ENCODE measurements at places on chromosomes 3 and 15.
A peak's percentile ranks its signal among the peaks of the same experiment; 100 is the strongest.

- DNase-seq, result no peak
Measured at GRCh38 chr3:106635826-106636225, 741.4 kb upstream of the CCDC54 start.

GRCh38 chr3:185328324-185329004 lies 34.5 kb upstream of the MAP3K13 start:
- DNase-seq, result no peak

- DNase-seq, result no peak
Measured at GRCh38 chr3:39106851-39107387, 508 bp downstream of the GORASP1 start.

- DNase-seq, result no peak
Measured at GRCh38 chr15:86001200-86001599, 78.5 kb upstream of the AGBL1 start.

DNA sequence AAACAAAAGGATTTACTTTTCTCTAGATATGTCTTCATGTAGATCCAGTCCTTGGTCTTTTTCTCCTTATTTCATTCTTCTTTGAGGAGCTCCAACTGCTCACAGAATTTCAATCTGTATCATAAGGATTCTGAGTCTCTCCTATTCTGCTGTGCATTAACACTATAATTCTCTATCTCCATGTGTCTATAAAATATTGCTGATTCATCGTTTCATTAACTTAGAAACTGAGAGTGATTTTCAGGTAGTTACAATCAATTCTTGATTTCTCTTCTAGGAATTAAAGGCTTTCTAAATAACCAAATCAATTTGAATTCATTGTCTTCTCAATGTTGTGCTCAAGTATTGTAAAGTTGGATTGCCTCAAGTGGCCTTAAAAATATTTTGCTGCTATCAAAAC lies 651.5 kb upstream of the CADM2 start:
- no peak for DNase-seq

DNA sequence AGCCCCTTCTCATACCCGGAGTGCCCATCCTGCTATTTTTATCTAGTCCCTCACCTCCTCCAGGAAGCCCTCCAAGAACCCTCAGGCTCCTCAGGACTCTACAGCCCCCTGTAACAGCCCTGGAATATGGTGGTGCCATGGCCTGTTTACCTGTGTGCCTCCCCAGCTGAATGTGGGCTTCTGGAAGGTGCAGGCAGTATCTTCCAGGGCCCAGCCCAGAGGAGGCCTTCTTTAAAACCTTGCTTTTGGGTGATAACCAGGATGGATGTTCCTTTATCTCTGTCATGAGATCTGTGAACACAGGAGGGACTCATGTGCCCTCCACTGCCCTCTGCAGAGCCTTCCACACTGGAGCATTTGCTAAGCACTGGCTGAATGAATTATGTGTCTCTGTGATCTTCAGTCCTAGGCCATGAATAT lies 36.7 kb upstream of the MRPS22 start:
- no peak for DNase-seq

- DNase-seq, result no peak
Measured at GRCh38 chr15:88126695-88127431, 129.7 kb downstream of the NTRK3 start.

DNA sequence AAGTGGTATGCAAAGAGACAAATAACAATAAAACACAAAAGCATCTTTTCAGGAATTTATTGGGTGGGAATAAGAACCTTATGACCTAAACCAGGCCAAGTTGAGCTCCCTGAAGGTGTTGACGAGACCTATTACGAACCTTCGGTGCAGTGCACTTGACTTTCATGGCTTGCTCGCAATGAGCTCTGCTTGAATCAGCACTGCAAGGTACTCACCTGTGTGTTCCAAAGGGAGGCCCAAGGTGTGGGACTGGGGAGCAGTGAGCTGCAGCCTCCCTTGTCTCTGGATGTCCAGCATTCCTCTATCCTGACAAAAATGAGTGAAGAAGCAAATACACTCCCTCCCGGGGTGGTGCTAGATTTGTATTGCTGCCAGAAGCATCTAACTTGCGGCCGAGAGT lies at the start of gene MDFIC2:
Gene MDFIC2 (minus strand): TSS at position 303 of the 400 bp plus-strand sequence. CDS start 665 bp downstream, outside the sequence.
- no peak for DNase-seq

GRCh38 chr3:195911041-195911945 lies 2.9 kb upstream of the TNK2 start:
- no peak for DNase-seq

DNA sequence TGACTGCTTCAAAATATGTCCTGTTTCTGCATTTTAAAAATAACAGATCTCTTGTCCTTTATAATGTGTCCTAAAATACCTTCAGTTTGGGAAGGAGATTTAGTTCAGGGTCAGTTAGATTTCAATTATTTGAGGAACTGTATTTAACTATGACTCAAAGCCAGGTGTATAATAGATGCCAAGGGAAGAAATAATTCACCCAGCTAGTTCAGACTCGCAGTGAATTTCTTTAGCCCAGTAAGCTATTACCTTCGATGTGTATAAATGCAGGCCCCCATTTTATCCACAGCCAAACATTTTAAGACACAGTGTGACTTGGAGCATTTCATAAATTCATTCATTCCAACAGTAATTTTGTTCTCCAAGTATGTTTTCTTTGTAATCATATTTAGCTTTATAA lies 458.0 kb downstream of the ZNF385D start:
- DNase-seq, result no peak

- no peak for DNase-seq
Measured at GRCh38 chr15:65085990-65086679, 9.6 kb downstream of the KBTBD13 start.

DNA sequence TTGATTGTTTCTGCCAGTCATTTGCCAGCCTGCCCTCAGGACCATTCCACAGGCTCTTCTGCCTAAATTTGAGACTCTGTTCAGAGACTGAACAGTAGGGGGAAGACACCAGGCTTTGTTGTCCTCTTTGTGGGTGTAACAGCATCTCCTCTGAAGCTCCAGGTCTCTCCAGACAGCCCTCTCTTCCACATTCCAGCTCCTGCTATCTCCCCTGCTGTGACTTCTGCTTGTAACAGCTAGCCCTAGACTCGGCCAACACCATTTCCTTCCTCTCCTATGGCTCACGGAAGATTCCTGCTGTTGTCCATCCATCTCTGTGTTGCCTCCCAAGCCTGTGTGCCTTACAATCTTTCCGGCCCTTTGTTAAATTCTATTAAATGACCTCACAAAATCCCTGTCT lies 40.2 kb downstream of the SUCLG2 start:
- DNase-seq, result no peak

GRCh38 chr3:17580901-17581300 lies 161.5 kb downstream of the TBC1D5 start:
- DNase-seq, result no peak

- peak; percentile 88 for DNase-seq
Measured at GRCh38 chr3:32510075-32510724, 7.5 kb upstream of the CMTM6 start.

- no peak for DNase-seq
Measured at GRCh38 chr3:104768886-104769285, 597.8 kb upstream of the ALCAM start.

GRCh38 chr15:78085928-78086327 lies 6.4 kb upstream of the SH2D7 start:
- DNase-seq, result no peak

GRCh38 chr15:25333049-25333448 lies 105.8 kb downstream of the UBE3A start:
- no peak for DNase-seq

DNA sequence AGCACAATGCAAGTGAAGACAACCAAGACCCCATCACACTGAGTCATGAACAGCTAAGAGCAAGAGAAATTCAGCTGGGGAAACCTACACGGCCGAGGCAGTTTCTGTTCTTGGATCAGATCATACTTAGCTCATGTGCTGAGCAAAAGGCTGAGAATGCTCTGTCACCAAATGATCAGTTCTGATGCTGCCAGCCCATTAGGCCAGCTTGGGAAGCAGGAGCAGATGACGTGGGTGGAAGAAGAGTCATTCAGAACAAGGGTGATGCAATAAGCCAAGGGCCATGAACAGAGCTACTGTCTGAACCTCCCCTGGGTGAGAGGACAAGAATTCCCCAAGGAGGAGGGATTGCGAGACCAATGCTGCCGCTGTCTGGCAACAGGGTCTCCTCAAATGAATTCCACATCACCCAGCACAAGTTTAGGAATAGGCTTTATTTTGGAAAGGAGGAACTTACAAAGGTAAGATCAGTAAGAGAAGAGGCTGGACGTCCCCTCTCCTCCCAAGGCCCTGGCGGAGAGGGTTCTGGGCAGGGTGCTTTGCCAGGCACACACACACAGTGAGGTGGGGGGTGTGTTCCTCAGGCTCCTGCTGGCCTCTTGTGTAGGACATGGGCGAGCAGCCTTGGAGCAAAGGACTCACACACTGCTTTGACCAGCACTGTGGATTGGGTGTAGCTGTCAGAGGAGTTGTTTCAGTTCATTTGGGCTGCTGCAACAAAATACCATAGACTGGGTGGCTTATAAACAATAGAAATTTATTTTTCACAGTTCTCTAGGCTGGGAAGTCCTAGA lies 65.6 kb upstream of the CTXND1 start:
- DNase-seq, result no peak

- DNase-seq, result no peak
Measured at GRCh38 chr15:51658664-51659063, 22.6 kb upstream of the SCG3 start.

GRCh38 chr3:52574056-52574965 lies 37.9 kb downstream of the UQCC5 start:
- no peak for DNase-seq

GRCh38 chr15:71125831-71126450 lies 10.7 kb downstream of the THSD4 start:
- no peak for DNase-seq

DNA sequence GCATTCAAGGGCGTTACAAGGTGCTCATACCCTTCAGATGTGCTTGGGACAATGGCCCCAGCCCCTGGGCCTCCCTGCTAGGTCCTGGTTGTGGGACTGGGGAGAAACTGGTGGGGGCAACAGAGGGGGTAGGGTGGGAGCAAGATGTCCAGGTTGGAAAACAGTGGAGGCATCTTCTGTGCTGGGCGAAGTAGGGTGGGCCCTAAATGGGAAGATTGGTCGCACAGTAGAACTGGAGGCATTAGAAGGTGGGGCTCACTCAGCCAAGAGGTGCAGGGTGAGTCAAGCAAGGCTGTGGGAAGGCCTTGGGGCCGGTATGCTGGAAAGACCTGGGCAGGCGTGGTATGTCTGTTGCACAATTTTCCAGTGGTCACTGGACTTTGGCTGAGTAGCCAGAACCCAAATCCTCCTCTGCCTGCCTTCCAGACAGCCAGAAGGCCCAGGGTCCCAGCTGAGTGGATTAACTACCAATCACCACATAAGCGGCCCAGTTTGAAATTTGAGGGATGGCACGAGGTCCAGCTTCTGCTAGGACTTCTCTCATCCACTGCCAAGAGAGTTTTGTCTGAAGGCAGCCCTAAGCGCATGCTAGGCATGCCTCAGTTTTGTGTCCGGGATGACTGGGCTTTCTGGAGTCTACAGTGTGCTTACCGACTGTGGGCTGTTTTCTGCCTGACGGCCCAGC lies 74.5 kb downstream of the LSM3 start:
- no peak for DNase-seq

DNA sequence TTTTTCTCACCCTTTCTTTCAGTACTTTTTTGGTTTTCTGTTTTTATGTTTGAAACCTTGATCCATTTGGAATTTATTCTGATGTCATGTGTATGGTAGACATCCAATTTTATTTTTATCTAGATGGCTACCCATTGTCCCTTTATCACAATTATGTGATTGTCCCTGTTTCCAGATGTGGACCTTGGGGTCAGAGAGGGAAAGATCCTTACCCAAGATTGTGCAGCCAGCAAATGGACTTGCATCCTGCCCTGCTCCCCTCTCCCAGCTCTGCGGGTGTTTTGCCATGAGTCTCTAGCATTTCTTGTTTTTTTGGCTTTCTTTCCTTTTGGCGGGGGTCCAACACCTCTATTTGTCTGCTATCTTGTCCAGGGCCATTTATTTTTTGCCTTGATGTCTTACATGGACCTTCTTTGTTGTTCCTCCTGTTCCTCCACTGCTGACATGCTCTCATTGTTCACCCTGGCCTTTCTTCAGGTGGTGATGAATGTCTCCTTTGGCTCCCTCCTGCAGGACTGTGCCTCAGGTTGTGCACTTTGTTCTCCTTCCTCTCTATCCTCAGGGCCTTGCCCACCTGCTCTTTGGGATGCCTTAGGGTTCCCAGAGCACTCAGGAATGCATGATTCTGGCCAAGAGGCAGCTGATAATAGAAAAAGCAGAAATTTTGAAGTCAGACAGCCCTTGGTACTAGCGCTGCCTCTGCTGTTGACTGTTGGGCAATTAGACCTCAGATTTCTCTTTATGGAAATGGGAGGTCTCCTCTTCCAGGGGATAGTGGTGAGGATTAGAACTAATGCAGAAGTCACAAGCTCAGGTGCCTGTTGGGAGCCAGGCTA lies 84.3 kb downstream of the EEFSEC start:
- DNase-seq, result no peak

GRCh38 chr15:73679180-73679579 lies 5.0 kb upstream of the CD276 start:
- no peak for DNase-seq

GRCh38 chr3:107172411-107172810 lies 204.8 kb upstream of the CCDC54 start:
- no peak for DNase-seq

DNA sequence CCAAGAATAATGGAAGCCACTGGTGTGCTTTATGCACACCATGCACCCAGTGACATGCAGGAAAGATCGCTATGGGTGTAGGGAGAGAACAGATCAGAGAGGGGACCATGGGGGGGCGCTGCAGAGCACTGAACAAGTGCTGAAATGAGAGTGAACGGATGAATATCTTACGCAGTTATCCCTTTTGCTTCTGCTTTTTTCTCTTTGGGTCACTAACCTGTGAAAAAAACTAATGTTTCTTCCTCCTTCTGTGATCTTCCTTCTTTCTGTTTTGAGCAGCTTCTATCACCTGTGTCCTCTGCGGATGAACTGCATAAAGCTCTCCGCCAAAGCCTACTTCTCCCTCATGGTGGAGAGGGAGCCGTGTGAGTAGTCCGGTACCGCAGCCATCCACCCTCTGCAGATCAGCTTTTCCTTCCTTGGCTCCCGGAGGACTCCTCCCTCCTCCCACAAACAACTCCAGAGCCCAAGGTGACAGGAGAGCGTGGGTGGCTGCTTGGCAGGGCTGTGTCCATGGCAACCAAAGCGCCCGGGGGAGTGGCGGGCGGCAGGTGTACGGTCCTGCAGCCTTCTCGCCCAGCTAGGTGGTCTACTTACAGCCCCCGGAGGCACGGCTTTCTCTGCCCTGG lies 106.2 kb downstream of the DGKG start:
- peak; percentile 25 for DNase-seq

- no peak for DNase-seq
Measured at GRCh38 chr15:50542887-50543210, 3.6 kb downstream of the USP50 start.
